ENCODE measurements at places on chromosomes 12 and 14.

GRCh38 chr14:39628087-39628486, 195.9 kb upstream of the FBXO33 start:
- no peak for DNase-seq

DNA sequence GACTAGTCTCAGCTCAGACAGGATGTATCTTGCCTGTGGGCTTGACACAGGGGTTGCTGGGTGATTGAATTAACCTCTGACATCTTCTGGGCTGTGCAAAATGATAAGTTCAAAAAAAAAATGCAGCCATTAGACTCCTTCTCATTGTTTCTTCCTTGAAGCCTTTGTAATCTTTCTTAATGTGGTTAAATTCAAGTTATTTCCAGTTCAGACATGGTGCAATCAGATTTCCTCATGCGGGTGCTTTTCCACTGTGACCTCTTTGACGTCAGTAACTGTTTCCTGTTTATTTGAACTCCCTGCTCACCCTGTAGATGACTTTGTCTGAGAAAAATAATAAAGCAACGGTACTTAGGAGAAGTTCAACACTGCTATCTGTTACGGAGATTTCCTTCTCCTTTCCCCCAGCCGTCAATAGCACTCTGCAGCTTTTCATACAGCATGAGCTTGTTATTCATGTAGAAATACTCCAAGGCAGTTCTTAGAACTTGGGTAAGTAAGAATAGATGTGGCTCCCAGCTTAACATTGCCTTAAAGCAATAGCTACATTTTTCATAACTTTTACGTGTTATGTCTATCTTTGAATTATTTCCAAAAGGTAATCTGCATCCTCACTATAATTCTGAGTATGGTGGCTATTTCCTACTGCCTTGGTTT, 155.5 kb downstream of the PRKCH start:
- no peak for DNase-seq

DNA sequence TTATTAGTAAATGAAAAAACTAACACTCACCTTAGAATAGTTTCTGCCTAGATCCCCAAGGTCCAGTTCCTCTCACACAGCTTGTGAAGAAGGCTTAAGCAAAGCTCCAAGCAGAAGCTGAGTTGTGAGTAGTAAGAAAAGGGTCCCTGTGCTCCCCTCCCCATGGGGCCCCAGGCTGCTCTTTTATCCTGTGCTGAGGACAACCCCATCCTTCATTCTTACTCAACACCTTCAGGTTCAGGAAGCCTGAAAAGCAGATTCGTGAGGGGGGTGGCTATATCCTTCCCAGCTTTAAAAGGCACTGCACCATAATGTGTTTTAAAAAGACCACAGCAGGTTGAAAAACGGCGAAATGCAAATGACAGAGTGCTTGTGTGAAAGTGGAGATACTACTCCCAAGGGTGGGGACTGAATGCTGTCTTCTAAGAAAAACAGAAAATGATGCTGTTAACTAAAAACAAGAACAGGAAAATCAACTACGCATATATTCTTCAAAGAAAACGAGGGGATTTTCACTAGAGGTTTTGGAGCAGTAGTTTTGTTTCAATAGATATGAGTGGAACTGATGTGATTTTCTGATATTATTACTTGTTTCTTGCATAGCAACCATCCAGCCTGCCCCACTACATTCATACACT, 182.7 kb downstream of the KTN1 start:
- DNase-seq = no peak

GRCh38 chr12:130044991-130045621, 117.2 kb upstream of the FZD10 start:
- DNase-seq = peak; percentile 69

DNA sequence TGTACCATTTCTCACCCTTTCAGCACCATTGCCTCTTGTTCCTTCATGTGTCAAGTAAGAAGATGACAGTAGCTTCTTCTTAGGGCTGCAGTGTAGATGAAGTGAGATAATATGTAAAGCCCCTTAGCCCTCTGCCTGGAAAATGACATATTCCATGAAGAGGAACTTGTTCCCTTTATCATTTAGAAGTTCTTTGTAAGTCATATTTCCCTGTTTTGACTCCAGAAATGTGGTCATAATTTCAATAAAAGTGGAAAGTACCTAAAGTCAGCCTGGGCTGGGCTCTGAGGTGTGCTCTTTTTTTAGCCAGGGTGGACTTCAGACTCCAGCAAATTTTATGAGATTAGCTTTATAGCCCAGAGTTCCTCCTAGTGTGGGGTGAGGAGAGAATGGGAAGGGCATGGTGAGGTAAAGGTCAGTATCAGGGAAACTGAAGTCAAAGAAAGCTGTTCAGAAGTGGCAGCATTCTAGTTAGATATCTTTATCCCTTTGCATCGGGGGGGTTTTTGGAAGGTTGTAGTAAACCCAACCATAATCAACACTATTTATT, 92.5 kb downstream of the TMCC3 start:
- no peak for DNase-seq

DNA sequence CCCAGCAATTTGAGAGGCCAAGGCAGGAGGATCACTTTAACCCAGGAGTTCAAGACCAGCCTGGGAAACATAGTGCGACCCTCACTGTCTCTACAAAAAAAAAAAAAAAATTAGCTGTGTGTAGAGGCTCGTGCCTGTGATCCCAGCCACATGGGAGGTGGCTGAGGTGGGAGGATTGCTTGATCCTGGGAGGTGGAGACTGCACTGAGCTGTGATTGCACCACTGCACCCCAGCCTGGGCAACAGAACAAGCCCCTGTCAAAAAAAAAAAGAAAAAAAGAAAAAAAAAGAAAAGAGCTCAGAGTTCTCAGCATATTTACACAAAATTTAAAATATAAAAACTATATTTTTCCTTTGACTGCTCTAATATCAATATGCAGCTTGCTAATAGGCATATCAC, 260.8 kb downstream of the SYT1 start:
- DNase-seq = no peak

DNA sequence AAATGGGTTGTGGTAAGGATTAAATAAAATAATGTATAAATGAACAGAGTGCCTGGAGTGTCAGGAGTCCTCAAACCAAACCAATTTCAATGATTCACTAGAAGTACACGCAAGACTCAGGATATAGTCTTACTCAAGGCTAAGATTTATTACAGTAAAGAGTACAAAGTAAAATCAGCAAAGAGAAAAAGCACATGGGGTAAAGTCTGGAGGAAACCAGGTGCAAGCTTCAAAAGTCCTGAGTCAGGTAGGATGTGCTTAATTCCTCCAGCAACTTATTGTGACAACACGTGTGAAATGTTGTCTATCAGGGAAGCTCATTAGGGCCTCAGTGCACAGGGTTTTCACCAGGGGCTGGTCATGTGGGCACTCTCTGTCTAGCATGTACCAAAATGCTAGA, 105.8 kb upstream of the NAP1L1 start:
- DNase-seq = no peak

- no peak for DNase-seq
Measured at GRCh38 chr14:73834261-73834625, 17.4 kb upstream of the PTGR2 start.

- DNase-seq = no peak
Measured at GRCh38 chr14:55381040-55381439, 30.6 kb downstream of the ATG14 start.

DNA sequence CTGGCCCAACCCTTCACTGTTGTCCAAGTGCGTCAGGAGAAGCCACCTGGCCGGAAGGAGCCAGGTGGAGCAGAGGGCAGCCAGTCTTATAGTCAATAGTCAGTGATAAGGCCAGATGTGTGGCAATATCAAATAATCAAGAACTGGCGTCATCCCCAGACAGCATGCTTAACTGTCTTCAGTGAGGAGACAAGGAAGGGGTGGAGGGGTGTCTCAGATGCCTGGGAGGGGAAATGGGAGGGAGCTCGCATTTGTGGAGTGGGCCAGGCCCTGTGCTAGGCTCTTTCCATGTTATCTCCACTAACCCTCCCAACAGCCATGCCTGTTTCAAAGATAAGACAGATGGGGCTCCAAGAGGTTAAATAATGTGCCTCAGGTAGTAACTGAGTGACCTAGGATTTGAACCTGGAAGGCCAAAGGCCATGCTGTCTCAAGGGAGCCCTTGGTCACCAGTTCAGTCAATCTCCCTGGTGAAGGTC, 48.9 kb upstream of the FOS start:
- no peak for DNase-seq

GRCh38 chr12:28759333-28759732, 389.7 kb upstream of the FAR2 start:
- peak; percentile 49 for DNase-seq

- DNase-seq = no peak
Measured at GRCh38 chr12:43348221-43348620, 203.8 kb downstream of the ADAMTS20 start.

- no peak for DNase-seq
Measured at GRCh38 chr14:64110802-64111201, 183.4 kb downstream of the ESR2 start.

DNA sequence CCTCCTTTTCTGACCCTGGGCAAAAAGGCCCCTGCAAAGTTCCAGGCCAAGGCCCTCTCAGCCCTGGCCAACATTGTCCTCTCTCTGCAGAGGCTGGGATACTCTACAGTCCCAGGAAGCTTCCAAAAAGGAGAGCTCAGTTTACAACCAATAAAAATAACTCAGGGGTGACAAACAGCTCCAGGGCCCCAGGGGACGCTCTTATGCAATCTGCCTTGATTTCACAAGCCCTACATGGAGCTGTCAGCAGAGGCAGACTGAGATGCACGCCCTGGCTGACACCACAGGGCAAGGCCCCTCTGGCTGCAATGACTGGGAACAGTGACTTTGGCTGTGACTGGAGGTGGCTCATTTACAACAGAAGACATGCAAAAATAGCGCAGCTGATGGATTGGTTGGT, 129.0 kb upstream of the MED13L start:
- DNase-seq = no peak

DNA sequence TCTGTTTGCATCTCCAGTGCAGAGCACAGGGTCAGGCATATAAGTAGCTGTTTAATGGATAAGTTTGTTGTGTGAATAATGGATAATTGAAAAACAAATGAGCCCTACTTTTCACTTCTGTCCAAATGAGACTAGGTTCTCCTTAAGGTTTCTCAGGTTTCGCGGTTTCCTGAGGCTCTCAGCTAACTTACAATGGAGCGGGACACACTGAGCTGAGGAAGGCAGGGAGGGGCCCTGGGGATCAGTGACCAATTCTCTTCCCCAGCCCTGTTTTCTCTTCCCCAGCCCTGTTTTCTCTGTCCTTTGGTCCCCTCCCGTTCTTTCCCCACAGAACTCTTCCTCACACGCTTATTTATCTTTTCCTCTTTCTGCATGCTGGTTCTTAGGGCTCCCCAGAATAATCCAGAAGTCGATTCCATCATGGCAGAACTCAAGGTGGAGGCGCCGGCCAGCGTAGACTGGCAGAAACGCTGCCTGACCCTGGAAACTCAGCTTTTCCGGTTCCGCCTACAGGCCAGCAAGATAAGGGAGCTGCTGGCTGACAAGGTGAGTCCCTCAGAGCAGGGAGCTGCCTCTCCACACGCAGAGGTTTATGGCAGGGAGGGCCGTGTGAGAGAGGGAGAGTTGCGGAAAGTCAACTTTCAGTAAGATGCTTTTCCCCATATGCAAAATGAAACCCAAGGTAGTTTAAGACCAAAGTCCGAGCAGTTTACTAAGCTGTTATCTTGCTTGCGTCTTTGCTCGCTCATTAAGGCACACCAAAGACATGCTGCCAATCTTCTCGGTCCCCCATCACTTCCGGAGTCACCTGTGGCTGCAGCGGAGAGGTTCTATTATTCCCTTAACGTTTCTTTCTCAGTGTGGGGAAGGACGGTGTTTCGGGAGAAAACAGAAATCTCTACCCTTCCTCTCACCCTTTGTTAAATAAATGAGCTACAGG, 8.6 kb downstream of the PLEKHH1 start:
- DNase-seq = peak; percentile 39

GRCh38 chr14:88089445-88089844, 84.5 kb downstream of the GPR65 start:
- no peak for DNase-seq

- no peak for DNase-seq
Measured at GRCh38 chr12:64551676-64552075, 58.6 kb upstream of the RASSF3 start.

- no peak for DNase-seq
Measured at GRCh38 chr12:130632642-130633041, 83.5 kb downstream of the RIMBP2 start.

DNA sequence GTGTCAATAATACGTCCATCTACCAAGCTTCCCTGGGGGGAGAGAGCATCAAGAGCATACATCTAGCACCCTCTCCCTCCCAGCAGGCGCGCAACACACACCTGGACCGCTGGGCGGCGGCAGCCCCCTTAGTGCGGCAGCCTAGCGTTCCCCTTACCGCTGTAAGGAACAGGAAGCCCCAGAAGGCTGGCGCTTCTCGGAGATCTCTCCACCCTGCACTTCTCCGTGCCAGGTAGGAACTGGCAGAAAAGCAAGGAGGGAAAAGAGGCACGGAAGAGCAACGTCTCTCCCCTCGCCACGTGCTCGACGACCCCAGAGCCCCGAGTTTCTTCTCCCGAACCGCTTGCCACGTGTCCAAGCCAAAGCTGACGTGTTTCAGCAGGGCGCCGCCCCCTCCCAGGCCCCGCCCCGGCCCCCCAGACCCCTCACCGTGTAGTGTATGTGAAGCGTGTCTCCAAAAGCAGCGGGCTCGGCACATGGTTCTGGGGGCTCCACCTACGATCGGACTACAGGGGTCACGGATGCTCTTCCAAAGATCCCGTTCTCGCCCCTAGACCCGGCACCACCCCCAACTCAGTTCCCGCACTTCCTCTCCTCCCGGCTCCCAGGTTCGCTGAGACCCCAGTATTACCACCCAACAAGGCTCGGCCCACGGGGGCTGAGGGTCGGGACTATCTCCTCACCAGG, 532 bp downstream of the FKBP11 start:
- DNase-seq = peak; percentile 58

GRCh38 chr14:33463731-33464130, 487.1 kb downstream of the EGLN3 start:
- DNase-seq = no peak

DNA sequence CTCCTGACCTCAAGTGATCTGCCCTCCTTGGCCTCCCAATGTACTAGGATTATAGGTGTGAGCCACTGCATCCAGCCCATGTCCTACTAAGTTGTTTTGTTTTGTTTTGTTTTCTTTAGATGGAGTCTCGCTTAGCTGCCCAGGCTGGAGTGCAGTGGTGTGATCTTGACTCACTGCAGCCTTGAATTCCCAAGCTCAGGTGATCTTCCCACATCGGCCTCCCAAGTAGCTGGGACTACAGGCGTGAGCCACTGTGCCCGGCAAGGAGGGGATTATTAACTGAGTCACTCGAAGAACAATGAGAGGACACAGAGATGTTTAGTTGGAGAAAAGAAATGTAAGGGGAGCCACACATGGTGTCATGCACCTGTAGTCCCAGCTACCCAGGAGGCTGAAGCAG, 18.0 kb upstream of the ERBB3 start:
- DNase-seq = no peak

- no peak for DNase-seq
Measured at GRCh38 chr14:63962906-63963305, 110.1 kb downstream of the SYNE2 start.

DNA sequence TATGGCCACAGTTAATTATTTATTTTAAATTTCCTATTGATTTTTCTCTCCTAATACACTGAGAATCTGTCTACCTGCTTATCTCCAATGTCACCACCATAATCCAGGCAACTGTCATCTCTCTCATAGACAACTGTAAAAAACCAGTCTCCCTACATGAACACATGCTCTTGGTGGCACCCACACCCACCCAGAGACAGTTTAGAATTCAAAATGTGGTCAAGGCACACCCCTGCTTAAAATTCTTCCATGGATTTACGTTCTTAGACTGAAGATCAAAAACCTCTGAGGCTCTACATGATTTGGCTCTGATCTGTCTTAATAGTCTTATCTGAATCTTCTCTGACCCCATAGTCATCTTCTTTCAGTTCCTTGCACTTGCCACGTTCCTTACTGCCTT, 241.1 kb upstream of the ABCD2 start:
- DNase-seq = no peak

GRCh38 chr12:108333898-108334699, 5.0 kb downstream of the CMKLR1 start:
- no peak for DNase-seq

Data from neural progenitor cell (in vitro differentiated cells).